Stimulated activated CD4-positive, alpha-beta T cell treated with anti-CD3 and anti-CD28 coated beads, Interleukin-1b, Interleukin-23, amount 100 ng/mL, for 24 hours (primary cell): ENCODE measurements at places on chromosomes 13 and 19.

DNA sequence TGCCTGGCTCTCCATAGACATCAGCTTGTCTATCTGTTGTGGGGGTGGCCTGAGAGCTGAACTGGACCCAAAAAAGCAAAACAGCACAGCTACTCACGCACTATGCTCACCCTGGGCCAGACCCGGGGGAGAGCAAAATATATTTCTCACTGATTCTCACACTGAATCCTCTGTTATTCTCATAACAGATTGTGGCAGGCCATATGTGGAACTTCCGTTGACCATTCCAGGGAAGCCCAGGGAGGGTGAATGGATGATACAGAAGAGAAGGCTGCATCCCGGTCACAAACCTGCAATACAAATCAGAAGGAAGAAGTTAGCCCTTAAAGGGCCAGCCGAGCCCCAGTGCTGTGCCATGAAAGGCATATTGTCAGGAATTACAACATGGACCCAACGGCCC is 362.5 kb downstream of the ZNF536 start:
- DNase-seq: no peak

GRCh38 chr19:11504502-11505031 is 1.1 kb downstream of the ZNF653 start:
- DNase-seq: no peak

GRCh38 chr13:60267498-60268202 is 103.9 kb upstream of the DIAPH3 start:
- DNase-seq: no peak

DNA sequence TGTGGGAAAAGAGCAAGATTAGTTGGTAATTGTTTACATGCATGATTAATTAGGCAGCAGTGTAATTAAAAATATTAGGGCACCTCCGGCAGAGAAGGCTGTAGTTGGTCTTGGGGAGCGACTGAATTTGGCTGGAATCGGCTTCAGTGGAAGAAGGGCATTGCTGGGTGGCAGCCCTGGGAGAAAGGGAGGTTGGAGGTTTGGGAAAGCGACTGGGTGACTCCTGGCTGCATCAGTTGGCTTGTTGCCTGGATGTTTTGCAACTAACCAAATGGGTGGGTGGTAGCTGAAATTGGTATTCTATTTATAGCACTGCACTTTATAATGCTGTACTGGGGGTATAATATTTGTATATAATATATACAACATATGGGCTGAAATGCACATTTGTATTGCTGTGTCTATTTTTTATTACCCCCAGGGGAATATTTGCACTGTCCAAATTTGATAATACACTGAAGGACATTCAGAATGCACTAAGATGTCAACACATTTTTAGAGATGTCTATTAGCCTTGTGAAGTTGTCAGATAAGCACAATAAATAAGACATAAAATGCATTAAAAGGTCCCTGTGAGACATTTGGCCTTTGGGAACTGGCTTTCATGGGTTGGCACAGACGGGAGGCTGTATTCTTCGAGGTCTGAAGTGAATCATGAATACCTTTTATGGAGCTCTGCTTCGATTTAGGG is 1.7 kb downstream of the B3GLCT start:
- DNase-seq: no peak

DNA sequence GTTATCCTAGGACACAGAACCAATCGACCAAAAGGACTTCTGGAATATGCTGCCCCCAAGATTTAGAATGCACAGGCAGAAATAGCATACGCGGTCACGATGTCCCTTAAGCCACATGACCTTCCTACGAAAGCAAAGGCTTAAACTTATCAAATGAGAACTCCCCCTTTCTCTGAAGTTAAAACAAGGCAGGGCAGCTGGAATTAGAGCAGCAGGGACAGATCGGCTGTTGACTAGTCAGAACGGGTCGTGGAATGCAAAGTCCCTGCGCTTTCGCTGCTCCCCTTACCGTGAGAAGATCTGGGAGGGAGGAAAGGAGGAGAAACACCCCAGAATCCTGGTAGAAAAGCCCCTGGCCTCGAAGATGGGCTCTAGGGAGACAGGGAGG is 799 bp upstream of the USPL1 start:
- DNase-seq: peak; percentile 38

GRCh38 chr13:110950819-110951570 is 36.1 kb upstream of the ANKRD10 start:
- no peak for DNase-seq

DNA sequence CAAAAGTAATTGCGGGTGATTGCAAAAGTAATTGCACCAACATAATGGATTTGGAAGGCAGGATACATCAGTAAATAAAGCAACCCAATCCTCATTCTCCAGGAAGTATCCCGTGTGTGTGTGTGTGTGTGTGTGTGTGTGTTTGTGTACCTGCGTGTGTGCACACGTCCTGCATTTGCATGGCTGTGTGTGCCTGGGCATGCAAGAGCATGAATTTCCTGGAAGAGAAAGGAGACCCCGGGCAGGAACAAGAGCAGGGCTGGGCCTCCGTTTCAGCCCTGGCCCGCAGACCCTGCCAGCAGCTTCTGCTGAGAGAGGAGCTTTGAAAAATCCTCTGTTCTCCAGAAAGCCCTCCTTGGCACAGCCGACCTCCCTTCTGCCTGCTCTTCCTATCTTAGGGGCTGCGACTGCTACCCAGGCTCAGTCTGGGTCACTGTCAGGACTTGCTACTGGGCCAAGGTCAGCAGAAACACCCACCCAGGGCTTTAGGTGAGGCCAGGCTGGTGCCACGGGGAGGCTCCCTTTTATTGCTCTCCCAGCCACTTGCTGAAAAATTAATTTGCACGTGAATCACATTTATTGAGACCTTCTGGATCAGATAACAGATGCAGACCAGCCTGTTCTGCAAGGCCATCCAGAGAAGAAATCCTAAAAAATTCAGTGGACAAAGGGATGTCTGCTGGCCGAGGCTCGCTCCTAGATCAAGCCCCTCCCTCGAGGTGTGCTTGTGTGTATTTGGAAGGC is 258.3 kb downstream of the ZNF536 start:
- DNase-seq: no peak

DNA sequence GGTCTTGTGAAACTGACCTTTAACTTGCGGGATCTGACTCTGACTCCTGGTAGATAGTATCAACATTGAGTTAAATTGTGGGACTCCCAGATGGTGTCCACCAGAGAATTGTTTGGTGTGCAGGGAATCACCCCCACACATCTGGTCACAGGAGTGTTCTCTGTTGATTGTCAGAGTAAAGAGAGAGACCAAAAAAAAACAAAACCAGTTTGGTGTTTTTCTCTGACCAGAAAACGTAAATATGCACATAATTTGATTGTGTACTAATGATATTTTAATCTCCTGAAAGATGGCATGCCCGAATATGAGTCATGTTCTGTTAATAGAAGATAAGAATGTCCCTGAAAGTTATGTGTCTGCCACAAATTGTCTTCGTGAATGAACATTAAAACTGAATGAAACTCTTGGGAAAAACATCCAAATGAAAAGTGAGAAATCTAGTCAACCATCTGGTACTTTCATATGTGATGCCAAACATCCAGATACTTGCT is 118.5 kb upstream of the GPC6 start:
- DNase-seq: no peak

DNA sequence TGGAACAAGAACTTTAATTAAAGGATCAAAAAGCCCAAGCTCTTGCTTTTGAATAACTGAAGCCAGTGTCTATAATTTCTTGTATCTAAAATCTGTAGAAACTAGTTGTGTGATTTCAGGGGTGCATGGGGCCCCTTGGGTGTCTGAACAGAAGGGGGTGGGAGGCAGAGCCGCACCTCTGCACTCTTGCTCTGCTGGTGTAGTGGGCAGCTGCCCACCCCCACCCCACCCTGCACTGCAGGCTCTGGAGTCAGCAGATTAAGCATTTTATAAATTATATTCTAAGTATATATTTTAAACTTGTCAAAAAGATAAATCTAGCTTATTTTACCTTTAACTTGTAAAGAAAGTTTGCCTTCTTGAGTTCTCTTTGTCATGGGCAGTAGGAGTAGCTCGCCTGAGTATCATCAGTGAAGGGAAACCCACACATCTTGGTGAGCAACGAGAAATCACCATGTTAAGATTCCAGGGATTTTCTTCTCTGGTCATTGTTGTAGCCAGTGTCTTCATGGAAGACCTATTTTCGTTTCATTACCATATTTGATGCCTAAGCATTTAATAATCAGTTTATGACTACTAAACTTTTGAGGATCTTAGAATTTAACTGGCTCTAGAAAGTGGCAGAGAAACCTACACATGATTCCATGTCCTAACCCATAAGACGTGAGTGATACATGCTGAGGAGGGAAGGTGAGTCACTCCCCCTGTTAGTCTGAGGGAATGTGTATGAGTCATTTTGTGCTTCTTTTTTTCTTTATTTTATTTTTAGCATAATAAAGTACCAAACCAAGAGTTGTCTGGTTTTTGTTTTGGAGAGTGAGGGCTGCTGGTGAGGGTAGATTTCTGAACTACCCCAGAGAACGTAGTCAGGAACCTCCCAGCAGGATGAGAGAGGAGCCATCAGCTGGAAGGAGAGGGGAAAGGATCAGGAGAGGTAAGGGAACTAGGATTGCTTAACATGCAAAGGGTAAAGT is 7.7 kb downstream of the UBE2L5 start:
- no peak for DNase-seq

GRCh38 chr13:83798731-83799130 is 83.5 kb downstream of the SLITRK1 start:
- DNase-seq: no peak

DNA sequence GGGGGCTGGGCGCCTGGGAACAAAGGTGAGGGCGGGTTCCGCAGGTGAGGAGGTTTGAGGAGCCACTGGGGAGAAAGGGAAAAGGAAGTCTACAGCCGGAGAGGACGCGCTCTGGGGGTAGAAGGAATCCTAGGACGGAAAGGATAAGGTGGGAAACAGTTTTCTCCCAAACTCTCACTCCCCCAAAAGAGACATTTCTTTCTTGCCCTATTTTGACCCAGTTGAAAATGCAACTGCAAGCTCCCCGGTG is 651 bp upstream of the POLR1D start:
- no peak for DNase-seq

DNA sequence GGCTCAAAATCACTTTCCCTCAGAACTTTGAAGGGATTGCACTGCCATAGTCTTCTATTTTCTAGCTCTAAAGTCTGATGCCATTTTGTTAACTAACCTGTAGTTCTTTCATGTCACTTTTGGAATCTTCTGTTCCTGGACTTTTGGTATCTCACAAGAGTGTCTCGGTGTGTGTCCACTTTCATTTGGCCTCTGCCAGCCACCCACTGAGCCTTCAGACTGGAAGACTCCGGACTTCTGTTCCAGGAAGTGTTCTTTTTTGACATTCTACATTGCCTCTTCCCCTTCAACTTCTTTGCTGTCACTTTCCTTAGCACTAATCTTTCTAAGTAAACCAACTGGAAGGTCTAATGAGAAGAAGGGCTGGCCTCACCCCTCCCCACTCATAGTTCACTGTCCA is 25.0 kb upstream of the LAMP1 start:
- DNase-seq: no peak

- DNase-seq: no peak
These were observed 1.2 kb downstream of the KL start for GRCh38 chr13:33017323-33017929.

GRCh38 chr19:5652261-5652660 is 28.1 kb downstream of the MICOS13 start:
- DNase-seq: no peak

- no peak for DNase-seq
These were observed 20.7 kb upstream of the CCNP start for GRCh38 chr19:40247178-40247577.

DNA sequence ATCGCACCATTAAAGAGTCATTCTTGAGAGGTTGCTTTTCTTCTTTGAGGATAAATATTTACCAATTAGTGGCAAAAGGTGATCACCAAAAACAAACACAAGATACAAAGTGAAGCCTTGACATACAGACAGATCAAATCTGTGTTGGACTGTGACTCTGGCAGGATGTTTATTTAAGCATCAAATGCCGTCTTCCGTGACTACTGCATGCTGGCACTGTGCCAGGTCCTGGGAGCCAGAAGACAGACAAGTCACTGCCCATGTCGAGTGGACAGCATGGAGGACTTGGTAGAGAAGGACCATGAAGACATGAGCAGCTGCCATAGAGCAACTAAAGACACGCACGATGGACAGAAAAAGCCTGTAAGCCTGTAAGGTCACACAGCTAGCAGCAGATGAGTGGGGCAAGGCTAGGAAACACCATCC is 92.8 kb upstream of the FARP1 start:
- no peak for DNase-seq

DNA sequence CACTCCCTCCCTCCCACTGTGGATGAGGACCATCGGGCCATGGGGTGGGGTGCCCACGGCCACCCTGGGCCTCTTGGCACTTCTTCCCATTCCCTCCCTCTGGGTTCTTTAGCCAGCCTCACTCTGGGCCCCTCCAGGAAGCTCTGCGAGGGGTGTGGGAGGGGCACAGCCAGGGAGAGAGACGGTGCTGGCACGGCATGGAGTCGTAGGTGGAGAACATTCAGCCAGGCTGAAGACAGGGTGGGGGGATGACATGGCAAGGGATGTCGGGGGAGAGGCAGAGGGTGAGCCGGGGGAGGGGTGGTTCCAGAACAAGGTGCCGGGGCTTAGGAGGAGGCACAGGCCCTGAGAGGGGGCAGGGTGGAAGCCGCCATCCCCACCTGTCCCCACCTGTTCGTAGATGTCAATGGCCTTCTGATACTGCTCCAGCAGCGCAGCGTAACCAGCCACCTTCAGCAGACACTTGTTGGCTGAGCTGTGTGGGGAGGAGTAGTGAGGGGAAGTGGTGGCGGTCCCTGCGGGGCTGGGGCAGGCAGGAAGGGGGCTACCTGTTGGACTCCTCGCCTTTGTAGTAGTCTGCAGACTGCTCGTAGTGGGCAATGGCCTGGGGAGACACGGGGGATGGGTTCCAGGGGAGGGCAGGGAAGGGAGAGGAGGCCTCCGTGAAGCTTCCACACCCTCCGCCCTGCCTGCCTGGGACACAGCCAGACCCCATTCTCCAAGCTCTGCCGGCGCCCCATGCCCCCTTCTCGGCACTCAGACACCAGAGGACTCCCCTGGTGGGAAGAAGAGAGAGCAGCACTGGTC is 8.8 kb upstream of the KPTN start:
- no peak for DNase-seq

DNA sequence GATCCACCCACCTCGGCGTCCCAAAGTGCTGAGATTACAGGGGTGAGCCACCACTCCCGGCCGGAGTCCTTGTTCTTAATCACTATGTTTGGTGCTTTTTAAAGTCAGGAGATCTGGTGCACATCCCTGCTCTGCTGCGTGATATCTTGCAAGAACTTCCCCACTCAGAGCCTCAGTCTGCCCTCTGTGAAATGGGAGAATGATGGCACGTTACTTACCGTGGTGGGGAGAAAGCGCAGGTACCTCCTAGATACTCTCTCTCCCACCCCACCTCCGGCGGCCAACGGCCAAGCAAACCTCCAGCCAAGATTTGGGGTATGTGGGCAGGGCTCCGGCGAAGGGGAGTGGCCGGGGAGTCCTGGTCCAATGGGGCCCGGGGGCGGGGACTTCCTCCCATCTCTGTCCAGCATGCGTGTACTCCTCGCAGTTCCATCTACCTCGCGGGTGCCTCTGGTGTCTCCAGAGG is at the start of gene RYR1:
TSS of gene RYR1 (plus strand) at position 424 of the 466 bp plus-strand sequence. CDS start 139 bp downstream, outside the sequence.
- peak; percentile 60 for DNase-seq

- no peak for DNase-seq
These were observed 9.4 kb upstream of the DCUN1D2 start for GRCh38 chr13:113499936-113500335.

GRCh38 chr19:27776020-27776419 is 1436.9 kb downstream of the UQCRFS1 start:
- DNase-seq: no peak
